Activated effector memory CD4-positive, alpha-beta T cell treated with anti-CD3 and anti-CD28 coated beads, Interleukin-2, amount 50 U/mL, for 16 hours (primary cell): ENCODE measurements at places on chromosomes 13 and 19.

DNA sequence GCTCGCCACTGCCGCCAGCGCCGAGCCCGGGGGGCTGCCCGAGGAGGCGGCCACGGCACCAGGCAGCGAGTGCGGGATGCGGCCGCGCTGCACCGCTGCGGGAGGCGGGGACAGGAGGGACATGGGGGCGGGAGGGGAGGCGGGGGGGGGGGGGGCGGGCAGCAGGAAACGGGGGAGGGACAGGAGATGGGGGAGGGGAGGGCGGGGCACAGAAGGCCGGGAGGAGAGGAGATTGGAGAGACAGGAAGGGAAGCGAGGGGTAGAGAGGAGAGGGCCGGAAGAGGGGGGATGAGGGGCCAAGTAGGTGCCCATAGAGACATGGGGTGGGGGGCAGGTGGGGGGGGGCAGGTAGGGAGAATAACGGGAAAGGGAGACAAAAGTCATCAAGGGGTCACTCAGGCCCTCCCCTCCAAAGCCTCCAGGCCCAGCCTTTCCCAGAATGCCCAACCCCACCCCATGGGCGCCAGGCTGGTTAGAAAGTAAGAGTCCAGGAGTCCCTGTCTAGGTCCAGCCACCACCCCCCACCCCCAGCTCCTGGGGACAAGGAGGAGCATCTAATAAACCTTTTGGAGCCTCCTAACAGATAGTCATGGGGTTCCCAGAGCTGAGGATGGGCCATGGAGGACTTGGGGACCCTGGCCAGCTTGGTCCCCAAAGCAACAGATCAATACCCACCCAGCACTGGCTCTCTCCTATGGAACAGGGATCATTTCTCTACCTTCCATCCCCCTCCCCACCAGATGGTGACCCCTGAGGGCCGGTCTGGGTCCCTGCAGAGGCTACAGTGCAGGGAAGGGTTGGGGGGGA is 9.5 kb downstream of the NR2F6 start:
- no peak for DNase-seq

- DNase-seq: no peak
Observed at GRCh38 chr19:49874503-49875157, 2.5 kb downstream of the AKT1S1 start.

DNA sequence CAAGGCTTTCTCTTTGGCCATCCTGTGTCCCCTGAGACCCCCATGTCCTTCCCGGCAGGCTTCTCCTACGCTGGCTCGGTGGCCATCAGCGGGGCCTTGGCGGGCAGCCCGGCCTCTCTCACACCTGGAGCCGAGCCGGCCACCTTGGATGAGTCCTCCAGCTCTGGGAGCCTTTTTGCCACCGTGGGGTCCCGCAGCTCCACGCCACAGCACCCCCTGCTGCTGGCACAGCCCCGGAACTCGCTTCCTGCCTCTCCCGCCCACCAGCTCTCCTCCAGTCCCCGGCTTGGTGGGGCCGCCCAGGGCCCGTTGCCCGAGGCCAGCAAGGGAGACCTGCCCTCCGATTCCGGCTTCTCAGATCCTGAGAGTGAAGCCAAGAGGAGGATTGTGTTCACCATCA is 14.2 kb downstream of the PLEKHJ1 start:
- DNase-seq: no peak

DNA sequence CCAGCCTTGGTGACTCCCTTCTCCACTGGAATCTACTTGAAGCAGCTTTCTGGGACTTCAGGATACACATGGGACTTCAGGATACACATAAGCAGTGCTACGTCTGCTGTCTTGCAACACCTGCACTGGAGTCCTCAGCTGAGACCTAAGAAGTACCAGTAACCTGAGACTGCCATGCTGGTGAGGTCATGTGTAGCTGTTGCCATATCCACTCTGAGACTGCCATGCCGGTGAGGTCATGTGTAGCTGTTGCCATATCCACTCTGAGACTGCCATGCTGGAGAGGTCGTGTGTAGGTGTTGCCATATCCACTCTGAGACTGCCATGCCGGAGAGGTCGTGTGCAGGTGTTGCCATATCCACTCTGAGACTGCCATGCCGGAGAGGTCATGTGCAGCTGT is 937.9 kb downstream of the EFNB2 start:
- no peak for DNase-seq

- peak; percentile 54 for DNase-seq
Observed at GRCh38 chr13:24694907-24695306, 14.7 kb downstream of the ATP12A start.

DNA sequence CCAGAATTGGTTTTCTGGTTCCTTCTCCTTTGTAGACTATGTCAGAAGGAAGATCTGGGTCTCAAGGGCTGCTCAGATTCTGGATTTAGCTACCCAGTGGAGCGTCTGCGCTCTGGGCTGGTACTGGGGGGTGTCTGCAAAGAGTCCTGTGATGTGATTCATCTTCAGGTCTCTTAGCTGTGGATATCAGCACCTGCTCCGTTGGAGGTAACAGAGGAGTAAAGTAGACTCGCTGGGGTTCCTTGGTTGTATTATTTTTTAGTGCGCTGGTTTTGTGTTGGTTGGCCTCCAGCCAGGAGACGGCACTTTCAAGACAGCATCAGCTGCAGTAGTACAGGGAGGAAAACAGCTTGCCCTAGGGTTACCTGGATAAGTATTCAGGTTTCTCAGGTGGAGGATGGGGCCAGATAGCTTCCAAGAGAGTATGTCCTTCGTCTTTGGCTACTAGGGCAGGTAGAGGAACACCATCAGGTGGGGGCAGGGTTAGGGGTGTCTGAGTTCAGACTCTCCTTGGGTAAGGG is 10.4 kb upstream of the KLK15 start:
- no peak for DNase-seq

GRCh38 chr13:54092686-54093085 is 1064.1 kb downstream of the OLFM4 start:
- no peak for DNase-seq

DNA sequence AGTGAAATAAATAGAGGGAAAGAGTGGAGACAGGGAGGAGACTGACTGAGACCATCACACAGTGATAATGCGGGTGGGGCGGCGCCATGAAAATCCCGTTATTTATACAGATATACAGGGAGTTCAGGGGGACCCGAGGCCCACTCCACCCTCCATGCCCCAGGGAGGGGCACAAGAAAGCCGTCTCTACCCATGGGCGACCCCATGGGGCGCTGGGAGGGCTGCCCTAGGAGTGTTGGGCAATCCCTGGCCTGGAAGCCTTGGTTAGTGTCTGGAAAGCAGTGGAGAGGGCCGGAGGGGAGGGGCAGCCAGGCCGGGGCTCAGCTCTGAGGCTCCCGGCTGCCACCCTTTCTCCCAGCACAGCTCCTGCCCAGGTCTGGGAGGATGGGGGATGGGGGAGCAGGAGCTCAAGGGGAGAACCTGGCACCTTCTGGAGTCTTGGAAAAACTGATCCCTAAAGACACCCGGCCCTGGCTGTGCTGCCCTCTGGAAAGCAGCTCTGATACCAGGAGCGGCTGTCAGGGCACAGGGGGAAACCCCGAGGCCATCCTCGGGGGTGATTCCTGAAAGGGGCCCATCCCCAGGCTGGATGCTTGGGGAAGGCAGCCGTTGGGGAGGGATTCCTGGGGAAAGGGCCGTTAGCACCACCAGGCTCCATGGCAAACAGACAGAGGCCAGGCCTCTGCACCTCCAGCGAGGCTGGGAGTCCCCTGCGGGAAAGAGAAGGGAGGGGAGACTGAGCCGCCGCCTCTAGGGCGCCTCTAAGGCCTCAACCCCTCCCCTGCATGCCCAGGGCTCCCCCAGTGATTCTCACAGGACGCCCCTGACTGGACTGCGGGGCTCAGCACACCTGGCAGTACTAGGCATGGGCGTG is 3.0 kb upstream of the PRKD2 start:
- DNase-seq: no peak

DNA sequence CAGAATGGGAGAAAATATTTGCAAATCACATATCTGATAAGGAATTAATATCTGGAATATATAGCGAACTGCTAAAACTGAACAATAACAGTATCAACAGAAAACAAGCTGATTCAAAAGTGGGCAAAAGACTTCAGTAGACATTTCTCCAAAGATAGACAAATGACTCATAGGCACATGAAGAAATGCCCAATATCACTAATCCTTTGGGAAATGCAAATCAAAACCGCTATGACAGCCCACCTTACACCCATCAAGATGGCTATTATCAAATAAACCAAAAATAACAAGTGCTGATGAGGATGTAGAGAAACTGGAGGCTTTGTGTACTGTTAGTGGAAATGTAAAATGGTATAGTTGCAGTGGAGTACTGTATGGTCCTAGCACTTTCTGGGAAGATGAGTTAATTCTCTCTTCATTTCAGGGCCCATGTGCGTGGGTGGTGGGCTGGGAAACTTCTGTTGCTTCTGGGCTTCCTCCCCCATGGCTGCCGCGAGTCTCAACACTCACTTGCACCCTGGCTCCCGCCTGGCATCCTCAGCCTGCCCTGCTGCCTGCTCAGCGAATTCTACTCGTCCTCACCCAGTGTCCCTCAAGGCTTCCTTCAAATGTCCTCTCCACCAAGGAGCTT is 12.4 kb upstream of the GJA3 start:
- DNase-seq: no peak

- no peak for DNase-seq
Observed at GRCh38 chr19:39126312-39127187, 964 bp downstream of the PAK4 start.

DNA sequence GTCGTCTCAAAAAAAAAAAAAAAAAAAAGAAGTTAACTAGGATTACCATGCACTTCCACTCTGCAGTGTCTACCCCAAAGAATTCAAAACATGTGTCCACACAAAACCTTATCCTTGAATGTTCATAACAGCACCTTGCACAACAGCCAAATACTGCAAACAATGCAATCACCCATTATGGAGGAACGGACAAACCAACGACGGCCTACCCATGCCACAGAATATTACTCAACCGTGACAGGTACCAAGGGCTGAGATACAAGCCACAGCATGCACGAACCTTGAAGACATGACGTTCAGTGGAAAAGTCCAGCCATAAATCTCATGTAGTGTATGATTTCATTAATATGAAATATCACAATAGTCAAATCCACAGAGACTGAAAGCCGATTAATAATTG is 3.0 kb upstream of the SHISA7 start:
- DNase-seq: no peak

DNA sequence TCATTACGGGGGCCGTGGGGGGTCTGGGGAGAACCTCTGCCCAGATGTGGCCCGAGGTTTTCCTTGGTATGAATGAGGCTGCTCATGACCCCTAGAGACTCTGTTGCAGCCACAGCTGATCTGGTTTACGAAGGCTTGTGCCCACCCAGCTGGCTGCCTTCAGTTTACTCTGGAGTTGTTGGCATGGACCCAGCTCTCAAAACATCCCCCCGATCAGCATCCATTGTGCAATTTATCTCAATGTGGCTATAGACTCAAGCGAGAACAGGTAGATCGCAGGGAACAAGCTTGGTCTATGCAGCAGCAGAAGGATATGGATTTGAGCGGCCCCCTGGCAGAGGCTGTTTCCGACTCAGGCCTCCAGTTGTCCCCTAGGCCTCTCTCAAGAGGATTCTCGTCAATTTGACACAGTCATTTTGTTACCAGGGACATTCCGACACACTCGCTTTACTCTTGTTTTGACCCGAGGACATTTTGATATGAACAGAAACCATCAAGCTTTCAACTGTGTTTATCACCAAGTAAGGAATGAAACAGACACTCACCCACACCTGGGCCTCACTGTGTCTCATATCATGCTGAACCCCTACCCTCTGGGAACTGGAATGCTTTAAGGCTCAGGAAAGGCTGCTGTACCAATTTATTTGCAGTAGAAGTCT is 161.5 kb downstream of the KATNAL1 start:
- DNase-seq: peak; percentile 67

GRCh38 chr13:39036212-39036611 is 1.7 kb downstream of the PROSER1 start:
- no peak for DNase-seq

- DNase-seq: no peak
Observed at GRCh38 chr19:3142781-3143337, 7.0 kb downstream of the GNA15 start.

DNA sequence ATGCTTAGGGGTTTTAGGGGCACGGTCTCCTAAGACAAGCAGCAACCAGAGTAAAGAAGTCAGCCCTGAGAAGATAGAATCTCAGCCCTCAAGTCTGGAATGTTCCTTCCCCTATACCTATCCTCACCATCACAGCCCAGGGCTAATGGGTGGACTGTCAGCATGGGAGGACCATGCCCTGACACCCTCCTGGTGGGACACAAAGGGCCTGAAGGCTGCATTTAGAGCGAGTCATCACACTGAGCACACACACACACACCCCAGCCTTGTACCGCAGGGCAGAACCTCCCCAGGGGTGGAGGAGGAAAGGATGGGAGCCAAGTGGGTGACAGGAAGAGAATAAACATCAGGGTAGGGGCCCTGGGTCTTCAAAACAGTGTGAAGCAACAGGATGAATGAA is 174.8 kb upstream of the SERP2 start:
- no peak for DNase-seq

DNA sequence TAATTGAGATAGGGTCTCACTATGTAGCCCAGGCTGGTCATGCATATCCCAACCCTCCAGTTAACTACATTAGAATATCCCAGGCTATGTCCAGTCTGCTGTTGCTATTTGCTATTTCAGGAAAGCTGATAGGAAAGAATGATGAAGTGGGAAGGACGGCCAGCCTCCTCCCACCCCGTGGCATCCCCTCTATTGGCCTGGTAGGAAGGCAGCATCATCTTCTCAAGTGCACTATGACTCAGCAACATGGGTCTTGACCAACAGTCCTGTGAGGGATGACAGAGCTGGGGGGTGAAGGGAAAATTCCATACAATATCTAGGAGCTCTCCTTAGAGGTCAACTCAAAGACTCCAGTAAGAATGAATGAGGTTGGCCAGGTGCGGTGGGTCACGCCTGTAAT is 48.0 kb upstream of the ABCC4 start:
- no peak for DNase-seq

GRCh38 chr13:35894636-35895035 is 236.5 kb downstream of the DCLK1 start:
- no peak for DNase-seq
